ENCODE measurements at places on chromosomes 6 and 20. TPM values are rescaled to one million over a fixed set of nuclear protein-coding genes. Genes with fewer than 3 reads are reported as not detected.

DNA sequence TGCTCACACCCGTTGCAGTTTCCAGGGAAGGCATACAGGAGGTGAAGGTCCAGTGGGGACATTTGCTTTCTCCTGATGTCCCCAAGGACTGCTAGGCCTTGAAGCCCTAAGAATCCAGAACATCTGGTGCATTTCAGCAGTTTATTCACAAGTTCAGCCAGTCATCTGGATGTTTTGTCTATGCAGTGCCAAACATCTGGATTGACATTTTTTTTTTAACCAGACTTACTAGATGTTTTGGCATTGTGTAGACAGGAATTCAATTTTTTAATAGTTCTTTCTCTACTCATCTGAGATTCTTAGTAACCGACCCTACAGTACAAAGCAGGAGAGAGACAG, 256.2 kb downstream of the CLIC5 start:
- H3K4me3 ChIP-seq = no peak overlapping the region
- no peaks in the 10 kb centered on the region for H3K4me1 ChIP-seq
- H3K36me3 ChIP-seq = no peaks in the 10 kb centered on the region
- no peaks in the 10 kb centered on the region for H3K27me3 ChIP-seq
- DNase-seq = no peak

DNA sequence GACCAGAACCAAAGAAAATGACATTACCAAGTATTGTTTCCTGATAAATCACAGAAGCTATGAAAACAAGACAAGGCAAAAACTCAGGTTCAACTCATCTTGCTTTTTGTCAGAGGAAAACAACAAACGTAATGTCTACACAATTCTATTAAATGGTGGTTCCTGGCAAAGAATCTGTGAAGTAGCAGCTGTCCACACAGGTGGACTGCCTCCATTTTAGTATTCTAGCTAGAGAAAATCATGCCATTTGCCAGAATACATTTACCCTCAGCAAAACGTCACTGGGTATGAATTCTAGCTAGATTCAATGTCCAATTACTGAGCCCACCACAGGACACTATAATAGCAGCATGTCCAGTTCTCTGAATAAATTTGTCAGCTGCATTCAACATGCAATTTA, 125.4 kb downstream of the ADGRB3 start:
- no peaks in the 10 kb centered on the region for H3K27me3 ChIP-seq
- H3K36me3 ChIP-seq = no peaks in the 10 kb centered on the region
- H3K27ac ChIP-seq = no peak overlapping the region

- H3K36me3 ChIP-seq = no peaks in the 10 kb centered on the region
- peaks cover 2% of the 10 kb centered on the region for H3K27me3 ChIP-seq
- H3K4me3 ChIP-seq = no peak overlapping the region
- H3K27ac ChIP-seq = no peak overlapping the region
- DNase-seq = no peak
Measured at GRCh38 chr6:21780679-21781078, 187.1 kb downstream of the SOX4 start.

- no peaks in the 10 kb centered on the region for H3K36me3 ChIP-seq
- peaks cover 1% of the 10 kb centered on the region for H3K27me3 ChIP-seq
- H3K4me1 ChIP-seq = no peaks in the 10 kb centered on the region
Measured at GRCh38 chr6:166942393-166943168, 13.8 kb downstream of the RNASET2 start.

GRCh38 chr6:134071846-134072245, 19.4 kb upstream of the SLC2A12 start:
- no peak for DNase-seq
- H3K4me3 ChIP-seq = no peak overlapping the region
- H3K4me1 ChIP-seq = peaks cover 6% of the 10 kb centered on the region
- no peaks in the 10 kb centered on the region for H3K27me3 ChIP-seq
- H3K27ac ChIP-seq = no peak overlapping the region

The BPIFA1 gene
- total RNA-seq = not detected

The FLRT3 gene
- total RNA-seq = 5.7 TPM

The MUCL3 gene
- not detected for total RNA-seq

The OPRM1 gene
- total RNA-seq = not detected

The ZSCAN26 gene
- total RNA-seq = 24.8 TPM
